NCI-H2081 treated with DMSO at 0.1 percent for 48 hours (cell line): ENCODE measurements at places on chromosomes 11 and 22.

- no peak for DNase-seq
These were observed 14.1 kb downstream of the LPXN start for GRCh38 chr11:58561394-58562098.

GRCh38 chr11:113960702-113961330 is 14.1 kb upstream of the HTR3A start:
- no peak for DNase-seq

DNA sequence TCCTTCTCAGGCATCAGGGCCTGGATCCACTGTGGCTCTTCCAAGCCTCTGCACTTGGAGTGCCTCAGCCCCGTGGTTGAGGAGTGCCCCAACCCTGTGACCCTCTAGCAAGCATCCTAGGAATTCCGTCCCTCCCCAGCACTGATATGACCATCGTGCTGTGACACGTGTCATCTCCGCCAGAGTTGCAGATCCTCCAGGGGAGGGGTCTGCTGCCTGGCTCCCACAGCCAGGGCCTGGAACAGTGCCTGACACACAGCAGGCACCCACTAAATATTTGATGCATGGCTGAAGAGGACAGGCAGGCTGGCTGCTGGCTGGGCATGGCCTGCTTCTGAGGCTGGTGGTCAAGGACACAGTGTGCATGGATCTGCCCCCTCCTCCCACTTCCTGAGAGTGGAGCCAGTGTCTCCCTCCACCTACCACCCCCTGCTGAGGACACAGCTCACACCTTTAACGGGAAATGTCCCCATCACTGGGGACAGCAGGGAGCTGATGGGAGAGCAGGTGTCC is 1.7 kb upstream of the CD81 start:
- DNase-seq: no peak

DNA sequence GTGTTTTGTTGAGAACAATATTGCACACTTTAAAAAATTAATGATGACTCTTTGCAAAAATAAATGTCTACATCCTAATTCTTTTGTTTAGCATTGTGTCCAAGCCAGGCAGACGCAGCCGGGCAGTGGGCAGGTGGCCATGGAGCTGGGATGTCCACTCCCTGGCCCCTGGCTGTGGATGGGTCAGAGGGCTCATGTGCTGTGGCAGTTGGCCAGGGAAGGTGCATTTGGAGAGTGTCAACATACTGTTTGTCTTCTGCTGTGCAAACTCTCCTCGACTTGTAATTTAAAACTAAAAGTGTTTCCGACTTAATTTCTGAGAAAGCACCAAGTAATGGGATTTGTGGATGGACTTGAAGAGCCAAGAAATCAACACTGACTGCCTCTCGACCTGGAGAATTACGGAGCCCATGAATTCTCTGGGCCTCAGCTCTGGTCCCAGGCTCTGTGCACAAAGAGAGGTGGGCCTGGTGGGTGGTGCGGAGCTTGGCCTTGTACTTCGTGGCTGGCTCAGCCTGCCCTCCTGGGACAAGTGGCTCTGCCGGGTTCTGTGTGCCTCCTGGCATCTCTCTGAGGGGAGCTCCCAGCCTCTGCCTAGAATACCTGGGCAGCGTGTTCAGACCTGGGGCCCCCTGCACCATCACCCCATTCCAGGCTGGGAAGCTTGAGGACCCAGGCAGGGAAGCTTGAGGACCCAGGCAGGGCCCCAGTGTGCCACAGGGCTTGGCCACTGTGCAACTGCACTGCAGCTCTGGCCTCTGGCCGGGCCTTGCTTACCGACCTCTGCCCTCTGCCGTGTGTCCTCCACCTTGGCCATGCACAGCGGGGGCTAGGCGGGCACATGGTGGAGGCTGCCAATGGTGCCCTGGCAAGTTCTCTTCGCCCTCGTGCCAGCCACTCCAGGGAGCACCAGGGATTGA is 46.4 kb downstream of the RTN4R start:
- DNase-seq: no peak

DNA sequence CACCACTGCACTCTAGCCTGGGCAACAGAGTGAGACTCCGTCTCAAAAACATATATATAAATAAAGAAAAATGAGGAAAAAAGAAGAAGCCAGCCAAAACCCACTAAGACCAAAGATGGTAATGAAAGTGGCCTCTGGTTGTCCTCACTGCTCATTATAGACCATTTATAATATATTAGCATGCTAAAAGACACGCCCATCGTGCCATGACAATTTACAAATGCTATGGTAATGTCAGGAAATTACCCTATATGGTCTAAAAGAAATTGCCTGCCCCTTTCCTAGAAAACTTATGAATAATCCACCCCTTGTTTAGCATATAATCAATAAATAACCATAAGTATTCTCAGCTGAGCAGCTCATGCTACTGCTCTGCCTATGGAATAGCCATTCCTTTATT is 16.1 kb upstream of the TMEM86A start:
- no peak for DNase-seq

- DNase-seq: no peak
These were observed 673 bp upstream of the PANX2 start for GRCh38 chr22:50169774-50170341.

- no peak for DNase-seq
These were observed 34.6 kb upstream of the CEP126 start for GRCh38 chr11:101880222-101880621.

DNA sequence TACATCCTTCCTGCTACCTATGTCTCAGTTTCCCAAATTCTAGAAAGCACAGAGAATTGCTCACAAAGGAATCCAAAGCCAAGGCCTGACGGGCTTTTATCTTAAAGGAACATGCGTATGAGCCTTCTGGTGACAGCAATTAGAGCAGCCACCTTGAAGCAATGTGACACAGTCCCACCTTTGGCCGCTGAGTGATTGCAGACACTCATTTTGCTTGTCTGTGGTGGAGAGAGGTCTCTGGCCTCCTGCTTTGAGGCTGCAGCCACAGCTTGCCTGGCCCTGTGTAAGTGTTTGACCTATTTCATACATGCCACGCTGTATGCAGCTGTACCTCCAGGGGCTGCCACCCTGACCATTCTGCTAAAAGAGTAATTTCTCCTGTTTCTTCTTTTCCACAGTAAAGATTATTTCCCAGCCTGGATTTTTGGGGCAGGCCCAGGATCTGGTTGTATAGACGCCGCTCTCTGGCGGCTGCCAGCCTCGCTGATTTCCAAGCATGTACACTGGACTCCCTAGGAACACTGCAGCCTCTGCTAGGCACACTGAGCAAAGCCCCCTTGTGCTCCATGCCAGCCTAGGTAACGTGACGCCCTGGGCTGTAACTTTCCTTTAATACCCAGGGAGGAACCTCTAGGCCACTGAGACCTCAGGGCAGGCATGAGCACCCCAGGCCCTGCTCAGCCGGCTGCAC is 1.1 kb upstream of the TMA7B start:
- no peak for DNase-seq

GRCh38 chr11:34169686-34170085 is 64.3 kb downstream of the NAT10 start:
- DNase-seq: no peak

DNA sequence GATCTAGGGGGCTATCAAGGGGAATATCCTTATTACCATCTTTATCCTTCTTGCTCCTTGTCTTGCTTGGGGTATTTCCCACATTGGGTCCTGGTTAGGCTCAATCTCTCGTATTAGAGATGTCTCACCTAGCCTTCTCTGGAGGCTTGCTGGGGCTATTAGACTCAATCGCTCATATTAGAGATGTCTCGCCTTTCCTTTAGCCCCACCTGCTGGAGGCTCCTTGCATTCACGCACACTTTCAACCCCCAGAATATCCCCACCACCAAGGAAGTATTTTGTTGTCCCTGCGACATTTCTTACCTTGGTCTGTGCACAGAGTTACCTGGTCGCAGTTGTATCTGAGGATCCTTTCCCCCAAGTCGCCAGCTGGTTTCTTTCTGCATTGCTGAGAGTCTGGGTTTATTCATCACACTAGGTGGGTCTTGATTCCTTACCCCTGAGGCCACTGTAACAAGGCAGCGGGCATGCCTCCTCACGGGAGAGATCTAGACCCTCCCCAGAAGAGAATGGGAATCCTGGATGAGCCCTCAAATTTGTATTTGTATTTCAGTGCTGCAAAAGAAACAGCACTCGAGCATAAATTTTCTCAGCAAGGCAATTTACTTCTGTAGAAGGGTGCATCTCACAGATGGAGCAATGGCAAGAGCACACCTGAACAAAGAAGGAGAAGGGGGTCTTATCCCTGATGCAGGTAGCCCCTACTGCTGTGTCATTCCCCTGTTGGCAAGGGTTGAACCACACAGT is 15.9 kb upstream of the HYLS1 start:
- DNase-seq: no peak

- DNase-seq: no peak
These were observed 12.1 kb downstream of the CECR2 start for GRCh38 chr22:17381192-17381913.
